ENCODE measurements at places on chromosomes 3 and 15.

DNA sequence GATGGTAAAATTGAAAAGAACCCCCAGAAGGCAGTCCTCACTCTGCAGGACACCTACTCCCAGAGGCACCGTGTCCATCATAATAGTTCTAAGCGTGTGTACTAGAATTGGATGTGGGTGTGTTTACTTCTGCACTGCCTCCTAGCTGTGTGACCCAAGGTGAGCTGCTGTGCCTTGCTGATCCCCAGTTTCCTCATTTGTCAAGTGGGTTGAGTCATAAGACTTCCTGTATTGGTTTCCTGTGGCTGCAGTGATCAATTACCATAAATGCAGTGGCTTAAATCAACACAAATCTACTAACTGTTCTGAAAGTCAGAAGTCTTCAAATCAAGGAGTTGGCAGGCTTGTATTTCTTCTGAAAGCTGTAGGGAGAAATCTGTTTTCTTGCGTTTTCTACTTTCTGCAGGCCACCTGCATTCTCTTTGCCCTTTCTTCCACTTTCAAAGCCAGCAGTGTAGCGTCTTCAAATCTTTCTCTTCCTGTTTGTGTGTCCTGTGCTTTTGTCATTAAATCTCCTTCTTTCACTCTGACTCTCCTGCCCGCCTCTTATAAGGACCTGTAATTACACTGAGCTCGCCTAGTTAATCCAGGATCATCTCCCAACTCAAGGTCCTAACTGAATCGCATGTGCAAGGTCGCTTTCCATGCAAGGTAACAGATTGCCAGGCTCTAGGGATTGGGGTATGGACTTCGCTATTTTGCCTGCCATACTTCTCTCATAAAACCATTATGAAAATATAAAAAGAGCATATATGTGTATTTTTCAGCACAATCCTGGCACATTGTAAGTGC, 59.0 kb downstream of the RORA start:
- no peak for DNase-seq

DNA sequence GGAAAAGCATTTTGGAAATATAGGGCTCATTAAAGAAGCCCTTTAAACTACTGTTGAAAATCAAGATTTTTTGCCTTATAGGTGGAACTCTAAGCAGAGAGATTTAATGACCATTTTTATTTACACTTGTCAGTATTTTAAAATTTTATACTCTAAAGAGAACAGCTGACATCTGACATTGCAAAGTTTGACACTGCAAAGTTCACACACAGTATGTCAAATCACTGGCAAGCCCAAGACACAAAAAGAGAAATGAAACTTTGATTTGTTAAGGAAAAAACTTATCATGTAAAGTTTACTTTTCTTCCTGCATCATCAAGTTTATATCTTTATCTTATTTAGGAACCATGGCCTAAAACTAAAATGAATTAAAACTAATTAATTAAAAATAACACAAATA, 40.2 kb downstream of the DPH6 start:
- DNase-seq: no peak

DNA sequence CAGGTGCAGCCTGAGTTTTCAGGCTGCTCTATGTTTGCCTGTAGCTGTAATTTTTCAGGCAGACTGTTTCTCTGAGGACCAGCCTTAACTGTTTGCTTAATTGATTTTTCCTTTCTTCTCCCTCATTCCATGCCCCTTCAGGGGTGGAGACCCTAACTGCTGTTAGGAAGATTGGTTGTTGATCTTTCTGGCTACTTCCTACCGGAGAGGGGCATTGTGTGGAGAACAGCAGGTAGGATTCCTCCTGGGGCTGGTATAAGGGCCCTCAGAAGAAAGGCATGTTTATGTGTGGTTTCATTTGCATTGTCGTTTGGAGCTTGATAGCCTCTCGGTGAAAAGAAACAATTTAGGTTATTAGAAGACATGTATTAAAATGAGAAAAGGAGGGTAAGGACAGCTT, 56.9 kb upstream of the GOLGA6L2 start:
- no peak for DNase-seq

DNA sequence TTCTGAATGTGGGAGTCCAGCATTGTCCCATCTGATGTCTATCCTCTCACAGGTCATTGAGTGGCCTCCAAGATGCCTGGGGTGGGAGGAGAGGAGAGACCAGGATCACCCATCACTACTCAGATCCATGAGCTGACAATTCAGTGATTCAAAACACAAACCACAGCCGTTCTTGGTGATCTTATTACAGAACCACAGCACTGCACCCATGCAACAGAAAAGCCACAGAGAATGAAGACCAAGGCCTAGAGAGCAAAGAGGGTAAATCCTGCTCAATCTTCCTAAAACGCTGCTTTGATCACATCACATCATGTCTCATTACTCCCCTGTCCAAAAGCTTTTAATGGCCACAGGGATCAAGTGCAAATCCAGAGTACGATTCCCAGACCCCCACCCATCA, 23.5 kb downstream of the ANP32A start:
- DNase-seq: no peak

DNA sequence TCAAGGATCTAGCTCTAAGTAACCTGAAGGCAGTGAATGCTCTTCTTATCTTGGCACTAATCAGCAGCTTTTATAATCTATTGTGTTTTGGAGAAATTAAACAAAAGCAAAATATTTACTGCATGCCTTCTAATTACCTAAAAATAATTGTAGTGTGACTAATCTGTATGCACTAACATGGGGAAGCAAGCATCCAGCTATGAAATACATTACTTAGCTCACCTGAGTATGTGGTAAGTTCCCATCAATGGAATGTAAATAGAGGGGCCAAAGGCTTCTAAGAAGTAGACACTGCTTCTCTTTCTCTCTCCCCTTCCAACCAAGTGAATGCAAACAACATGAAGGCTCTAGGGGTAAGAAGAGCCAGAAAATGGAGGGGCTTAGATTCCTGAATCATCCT, 165.6 kb downstream of the STAG1 start:
- no peak for DNase-seq

Measured in nephron progenitor cell (in vitro differentiated cells).